ENCODE measurements at places on chromosomes 3 and 15.

DNA sequence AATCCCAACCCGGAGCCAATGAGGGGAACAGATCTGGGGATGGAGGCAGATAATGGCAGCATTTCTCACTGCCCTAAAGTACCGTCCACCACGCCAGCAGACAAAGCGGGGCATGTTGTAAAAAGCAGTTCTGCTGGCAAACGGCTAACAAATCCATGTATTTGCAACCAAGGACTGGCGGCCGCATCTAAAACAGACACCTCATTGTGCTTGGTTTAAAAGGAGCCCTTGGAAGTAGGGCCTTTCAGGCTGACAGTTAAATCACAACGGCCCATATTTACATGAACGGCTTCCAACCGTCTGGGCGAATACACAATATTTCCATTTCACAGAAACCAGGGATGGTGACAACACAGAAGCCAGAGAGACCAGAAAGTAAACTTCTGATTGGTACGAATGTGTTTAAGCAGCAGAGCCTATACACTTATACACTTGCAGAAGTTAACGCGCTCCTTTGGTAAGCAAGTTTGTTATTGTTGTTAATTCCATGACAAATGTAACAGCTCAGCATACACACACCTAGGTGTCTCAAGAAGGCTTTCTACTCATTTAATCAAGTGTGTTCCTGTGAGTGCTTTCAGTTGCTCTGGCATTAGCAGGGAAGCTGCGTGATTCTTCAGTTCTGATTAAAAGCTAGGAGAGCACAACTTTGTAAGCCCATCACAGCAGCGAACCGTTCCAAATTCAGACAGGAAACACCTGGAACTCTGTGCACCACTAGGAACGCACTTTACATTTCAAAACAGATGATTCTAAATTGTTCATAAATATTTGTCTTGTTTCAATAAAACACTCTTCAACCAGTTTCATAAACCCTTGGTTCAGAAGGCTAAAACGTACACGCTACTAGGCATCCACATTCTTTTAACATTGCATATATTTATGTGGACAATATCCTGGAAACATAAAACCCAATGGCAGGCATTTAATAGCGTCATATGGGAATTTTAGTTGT is 112.9 kb downstream of the PDZRN3 start:
- DNase-seq = no peak

- DNase-seq = no peak
Measured at GRCh38 chr3:66856533-66856932, 141.6 kb upstream of the KBTBD8 start.

DNA sequence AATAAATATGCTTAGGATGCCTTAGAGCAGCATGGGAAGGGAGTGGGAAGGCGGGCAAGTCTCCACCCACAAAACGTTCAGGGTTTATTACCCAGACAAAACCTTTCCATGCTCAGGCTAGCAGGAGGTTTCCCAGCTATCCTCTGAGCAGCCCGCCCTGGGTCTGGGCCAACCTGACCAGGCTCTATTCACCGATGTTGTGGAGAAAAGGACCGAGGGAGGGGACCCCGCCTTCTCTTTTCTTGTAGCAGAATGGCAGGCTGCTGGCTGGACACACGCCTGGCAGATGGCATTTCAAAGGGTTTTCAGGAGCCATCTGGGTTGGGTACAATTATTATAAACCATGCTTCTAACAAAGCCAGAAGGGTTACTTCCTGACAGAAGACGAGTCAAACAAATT is 540.9 kb downstream of the MAGI1 start:
- DNase-seq = no peak

- DNase-seq = no peak
Measured at GRCh38 chr15:89328398-89329254, 6.0 kb downstream of the POLG start.

- no peak for DNase-seq
Measured at GRCh38 chr15:40873694-40874561, at the start of gene RHOV. TSS of gene RHOV (minus strand) at chr15:40874234. CDS start at chr15:40874139, 95 bp downstream.

DNA sequence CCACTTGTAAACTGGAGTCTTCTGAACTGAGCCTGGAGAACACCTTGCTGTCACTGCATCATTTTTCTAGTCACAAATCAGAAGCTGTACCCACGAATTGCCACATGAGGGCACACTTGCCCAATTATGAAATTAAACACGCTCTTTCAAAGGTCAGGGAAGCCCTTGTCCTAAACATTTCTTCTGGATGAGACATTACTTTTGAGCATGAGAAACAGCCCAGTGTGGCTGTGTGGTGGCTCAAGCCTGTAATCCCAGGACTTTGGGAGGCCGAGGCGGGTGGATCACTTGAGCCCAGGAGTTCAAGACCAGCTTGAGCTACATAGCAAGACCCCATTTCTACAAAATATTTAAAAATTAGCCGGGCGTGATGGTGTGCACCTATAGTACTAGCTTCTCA is 27.5 kb upstream of the CFAP161 start:
- DNase-seq = no peak

DNA sequence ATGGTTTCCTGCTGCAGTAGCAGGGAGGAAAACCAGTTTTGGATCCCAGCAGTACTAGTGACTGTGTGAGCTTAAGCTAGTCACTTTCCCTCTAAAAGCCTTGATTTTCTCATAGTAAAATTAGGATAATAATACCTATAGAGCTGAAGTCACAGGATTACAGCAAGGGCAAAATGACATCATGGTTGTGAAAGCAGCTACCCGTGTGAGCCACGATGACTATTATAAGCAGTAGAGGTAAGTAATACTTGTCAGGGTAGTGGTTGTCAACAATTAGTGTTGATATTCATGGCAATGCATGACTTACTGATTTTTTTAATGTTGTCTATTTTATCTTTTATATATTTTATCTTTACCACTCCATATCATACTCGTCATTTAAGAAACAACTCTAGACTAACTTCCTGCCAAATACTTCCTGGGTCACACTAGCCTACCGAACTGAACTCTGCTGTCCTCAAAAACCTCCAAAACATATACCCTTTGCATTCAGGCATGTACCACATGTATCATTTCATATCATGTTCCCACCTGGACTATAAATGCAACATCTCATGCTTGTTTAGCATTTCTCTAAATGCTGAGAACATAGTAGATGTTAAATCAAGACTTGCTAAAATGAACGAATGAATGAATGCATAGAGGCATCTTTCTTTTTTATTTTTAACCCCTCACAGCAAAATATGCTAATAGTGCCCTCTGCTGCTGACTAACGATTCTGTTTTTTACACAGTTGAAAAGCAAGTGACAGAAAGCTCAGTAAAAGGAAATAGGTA is 172.6 kb downstream of the P3H2 start:
- DNase-seq = no peak

- no peak for DNase-seq
Measured at GRCh38 chr3:35320646-35321407, 318.5 kb upstream of the ARPP21 start.

GRCh38 chr15:27623560-27624305 is 475.4 kb downstream of the OCA2 start:
- DNase-seq = no peak

DNA sequence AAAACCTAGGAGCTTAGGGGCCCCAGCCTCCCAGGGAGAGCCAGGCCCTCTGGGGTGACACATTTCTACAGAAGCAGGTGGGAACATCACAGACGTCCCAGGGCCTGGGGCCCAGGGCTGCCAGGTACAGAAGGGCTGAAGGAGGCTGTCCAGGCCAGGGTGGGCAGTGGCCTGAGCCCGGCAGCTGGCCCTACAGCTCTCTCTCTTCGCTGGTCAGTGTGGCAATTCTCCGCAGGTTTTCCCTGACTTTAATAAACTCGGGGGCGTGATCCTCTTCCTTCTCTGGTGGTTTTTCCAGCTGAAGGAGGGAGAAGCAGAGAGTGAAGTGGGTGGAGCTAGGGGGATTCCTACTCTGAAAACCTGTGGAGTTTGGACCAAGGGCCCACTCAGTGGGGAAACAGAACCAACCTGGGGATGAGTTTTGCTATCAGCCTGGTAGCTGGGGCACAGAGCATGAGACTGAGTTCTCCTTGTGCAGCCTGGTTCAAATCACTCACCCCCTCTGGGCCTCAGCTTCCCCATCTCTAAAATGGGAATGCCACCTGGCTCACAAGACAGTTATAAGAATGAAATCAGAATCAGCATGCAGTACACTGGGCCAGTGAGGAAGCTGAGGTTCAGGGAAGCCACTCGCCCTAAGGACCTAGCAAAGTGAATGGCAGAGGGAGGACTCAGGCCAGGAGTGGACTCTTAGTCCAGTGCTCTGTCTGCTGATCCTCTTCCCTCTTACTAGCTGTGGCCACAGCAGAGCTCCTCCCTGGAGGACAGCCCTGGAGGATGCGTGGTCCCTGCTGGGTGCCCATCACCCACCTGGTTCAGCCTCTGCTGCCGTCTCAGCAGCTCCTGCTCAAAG is 10.6 kb downstream of the FAM107A start:
- DNase-seq = no peak

DNA sequence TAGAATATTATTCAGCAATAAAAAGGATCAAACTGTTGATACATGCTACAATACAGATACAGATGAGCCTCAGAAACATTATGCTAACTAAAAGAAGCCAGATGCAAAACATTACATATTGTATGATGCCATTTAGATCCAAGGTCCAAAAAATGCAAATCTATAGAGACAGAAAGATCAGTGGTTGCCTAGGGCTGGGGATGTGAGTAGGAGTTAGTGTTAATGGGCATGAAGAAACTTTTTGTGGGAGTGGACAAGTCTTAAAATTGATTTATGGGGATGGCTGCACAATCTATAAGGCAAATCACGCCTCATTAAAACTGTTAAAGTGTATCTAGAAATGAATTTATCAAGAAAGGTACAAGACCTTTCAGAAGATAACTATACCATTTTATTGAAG is 45.0 kb downstream of the EHHADH start:
- DNase-seq = no peak

DNA sequence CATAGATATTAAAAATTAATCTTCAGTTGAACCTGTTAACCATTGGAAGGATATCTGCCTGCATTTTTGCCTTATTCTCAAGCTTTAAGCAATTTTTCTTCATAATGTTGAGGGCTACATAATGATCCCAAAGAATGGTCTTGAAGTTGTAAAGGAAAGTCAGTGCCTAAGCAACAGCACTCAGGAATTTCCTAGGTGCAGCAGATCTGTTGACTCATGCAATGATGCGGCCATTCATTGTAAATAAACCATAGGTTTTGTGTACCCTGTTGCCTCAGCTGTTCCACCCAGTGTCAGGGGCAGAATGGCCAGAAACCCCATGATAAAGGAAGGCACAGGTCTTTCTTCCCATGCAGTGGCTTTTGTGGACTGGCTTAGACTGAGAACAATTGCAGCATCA is 78.4 kb upstream of the TRIM42 start:
- no peak for DNase-seq

DNA sequence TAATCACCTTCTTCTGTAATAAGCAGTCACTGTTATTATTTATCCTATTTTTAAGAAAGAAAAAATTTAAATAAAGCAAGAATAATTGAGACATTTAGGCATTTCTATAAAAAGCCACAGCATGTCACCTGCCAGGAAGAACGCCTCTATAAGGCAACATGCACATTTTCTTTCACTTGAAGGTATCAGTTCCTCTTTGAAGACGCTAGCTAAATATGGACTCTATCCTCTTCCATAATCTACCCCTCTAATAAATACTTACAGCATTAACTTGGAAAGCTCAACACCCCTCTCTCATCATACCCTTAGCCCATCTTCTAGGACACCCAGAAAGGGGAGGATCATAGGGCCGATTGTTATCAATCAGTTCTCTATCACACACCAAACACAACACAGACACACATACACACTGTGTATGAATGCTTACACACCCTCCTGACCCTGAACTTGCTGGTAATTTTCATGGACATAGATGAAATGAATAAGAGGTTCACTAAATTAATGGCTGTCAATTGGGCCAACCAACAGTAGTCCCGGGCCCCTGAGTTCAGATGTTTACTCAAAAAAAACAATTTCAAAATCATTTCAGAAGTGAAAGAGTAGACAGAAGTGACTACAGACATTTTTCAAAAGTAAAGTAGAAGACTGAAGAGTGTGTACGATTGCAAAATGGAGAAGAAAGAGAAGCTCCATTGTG is 102.5 kb downstream of the ZMAT3 start:
- no peak for DNase-seq

GRCh38 chr3:173217127-173217526 is 76.1 kb upstream of the SPATA16 start:
- DNase-seq = no peak

DNA sequence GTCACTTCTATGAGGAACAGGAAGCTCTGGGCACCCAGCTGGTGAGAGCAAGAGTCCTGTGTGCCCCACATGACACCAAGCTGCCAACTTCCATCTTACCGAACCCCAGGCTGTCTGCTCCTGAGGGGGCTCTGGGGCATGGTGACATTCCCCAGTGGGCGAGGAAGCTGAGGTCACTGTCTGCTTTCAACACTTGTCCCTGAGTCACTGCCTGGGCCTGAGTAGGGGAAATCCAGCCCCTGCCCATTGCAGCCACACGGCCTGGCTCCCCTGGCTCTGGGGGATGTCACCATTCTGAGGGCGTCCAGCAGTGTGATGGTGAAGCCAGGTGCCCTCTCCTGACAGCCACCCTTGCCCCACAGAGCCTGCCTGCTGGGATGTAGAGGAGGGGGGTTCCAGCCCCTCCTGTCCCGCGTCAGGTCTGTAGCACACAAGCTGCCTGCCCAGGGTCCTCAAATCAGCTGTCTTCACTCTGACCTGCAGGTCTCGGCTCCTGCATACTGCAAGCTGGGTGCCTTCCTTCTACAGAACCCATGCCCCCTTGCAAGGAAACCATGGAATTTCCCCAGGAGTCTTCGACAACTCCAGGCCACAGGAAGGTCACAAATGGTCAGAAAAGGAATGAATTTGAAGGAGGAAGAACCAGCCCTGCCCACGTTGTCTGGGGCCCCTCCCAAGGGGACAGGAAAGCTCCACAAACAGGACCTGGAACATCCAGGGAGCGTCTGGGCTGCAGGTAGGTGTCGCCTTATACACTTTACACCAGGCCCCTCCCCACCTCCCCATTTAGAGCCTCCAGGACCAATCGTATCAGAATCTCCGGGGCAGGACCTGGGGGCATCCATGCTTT is 69.9 kb upstream of the GATM start:
- no peak for DNase-seq

DNA sequence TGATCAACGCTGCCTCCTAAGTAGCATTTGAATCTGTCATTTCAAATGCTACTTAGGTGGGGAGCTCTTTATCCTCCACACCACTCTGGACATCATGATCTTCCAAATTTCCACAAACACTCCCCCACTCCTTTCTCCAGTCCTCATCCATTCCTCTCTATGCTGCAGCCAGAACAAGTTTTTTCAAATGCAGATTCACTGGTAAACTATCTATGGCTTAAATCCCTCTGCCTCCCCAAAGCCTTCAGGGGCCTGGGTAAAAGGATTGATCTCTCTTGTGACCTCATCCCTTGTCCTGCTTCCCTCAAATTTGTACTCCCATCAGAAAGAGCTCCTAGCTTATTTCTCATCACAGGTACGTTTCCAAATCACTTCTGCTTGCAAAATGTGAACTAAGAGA is 1.3 kb upstream of the AEN start:
- DNase-seq = no peak

- no peak for DNase-seq
Measured at GRCh38 chr3:183711516-183711915, 13.9 kb downstream of the YEATS2 start.

- DNase-seq = no peak
Measured at GRCh38 chr3:46019707-46020106, 7.6 kb downstream of the XCR1 start.

Measured in cortex of kidney (tissue), 1 donor.